Kidney epithelial cell (primary cell): ENCODE measurements at places on chromosomes 12 and 14. TPM values are rescaled to one million over a fixed set of nuclear protein-coding genes. Genes with fewer than 3 reads are reported as not detected.
A peak's percentile ranks its signal among the peaks of the same experiment; 100 is the strongest.

DNA sequence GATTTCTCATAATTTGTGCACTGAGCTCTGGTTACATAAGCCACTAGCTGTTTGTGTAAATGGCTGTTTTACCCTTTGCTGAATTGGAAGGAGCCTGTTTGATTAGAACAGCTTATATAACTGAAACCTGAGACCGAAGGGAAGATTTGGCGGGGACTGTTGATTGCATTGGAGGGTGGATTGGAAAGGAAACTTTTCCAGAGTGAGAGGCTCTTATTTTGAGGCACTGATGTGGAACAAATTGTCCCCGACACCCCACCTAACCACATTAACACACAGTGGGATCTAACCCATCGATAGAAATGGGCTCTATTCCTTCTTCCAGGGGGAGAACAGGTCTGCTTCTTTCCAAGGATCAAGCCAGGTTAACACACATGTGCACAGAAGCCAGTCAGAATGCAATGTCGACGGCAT, 51.7 kb downstream of the TMEM30B start:
- DNase-seq = no peak

The SLC35F4 gene
- not detected in 2 replicates for total RNA-seq

The SLC17A8 gene
- total RNA-seq = under 0.01 TPM in 1 of 2 replicates, not detected in the other

DNA sequence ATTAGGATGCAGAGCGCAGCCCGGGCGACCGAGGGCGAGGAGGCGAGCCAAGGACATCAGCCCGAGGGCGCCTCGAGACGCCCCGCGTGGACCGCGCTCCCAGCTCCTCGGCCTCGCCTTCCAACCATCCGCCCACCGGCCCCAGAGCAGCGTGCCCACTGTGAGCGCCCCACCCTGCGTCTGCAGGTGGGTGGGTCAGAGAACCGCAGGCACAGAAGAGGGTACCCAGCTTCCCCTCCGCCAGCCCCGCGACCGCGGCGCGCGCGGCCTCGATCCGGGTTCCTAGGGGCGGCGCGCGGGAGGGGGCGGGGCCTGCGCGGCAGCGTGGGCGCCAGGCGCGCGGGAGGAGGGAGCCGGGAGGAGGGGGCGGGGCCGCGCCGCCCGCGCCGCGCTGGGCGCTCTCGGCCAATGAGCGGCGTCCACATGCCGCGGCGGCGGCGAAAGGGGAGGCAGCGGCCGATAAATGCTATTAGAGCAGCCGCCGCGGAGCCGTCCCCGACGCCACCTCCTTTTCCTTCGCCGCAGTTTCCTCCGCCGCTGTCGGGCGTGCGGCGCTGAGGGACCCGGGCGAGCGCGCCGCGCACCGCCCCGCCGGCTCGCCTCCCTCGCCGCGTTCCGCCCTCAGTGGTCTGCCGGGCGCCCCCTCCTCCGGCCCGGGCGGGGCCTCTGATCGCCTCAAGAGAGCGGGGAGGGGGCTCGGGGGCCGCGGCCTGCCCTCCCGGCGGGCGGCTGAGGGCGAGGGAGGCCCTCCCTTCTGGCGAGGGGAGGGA, at the start of gene ATP2A2:
ATP2A2 (plus strand) TSS at position 469 of the 770 bp plus-strand sequence. CDS start 543 bp downstream, outside the sequence.
- DNase-seq = peak; percentile 37

The GLTP gene
- total RNA-seq = 38.4 and 48.4 TPM in 2 replicates

DNA sequence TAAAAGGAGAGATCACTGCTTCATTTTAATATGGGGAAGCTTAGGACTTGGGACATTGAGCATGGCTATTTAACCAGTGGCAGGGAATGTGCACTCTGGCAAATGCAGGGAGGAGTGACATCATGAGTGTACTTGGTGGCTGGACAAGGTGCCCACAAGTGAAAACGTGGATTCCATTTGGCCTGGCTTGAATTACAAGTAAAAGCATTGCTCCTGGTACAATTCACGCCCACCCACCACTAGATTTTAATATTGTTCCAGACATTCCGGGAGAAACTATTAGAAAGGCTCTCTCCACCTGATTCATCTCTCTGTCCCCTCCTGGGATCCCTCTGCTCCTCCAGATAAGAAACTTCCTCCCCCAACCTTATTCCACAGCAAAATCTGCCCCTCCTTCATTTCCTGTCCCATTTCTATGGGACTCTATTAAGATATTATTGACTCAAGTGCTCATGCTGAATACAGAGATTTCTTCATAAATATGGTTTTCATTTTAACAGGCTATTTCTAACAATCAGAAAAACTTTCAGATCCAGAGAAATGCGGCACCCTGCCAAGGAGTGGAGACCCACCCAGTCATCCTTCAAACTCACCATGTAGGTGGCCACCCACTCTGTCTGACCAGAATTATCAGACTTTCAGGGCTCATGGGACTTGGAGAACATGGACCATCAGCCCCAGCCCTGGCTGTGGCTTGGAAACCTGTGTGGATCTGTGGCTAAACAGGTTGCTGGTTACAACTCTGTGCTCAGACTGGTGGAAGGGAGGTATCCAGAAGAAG, 43.2 kb downstream of the SSPN start:
- no peak for DNase-seq

DNA sequence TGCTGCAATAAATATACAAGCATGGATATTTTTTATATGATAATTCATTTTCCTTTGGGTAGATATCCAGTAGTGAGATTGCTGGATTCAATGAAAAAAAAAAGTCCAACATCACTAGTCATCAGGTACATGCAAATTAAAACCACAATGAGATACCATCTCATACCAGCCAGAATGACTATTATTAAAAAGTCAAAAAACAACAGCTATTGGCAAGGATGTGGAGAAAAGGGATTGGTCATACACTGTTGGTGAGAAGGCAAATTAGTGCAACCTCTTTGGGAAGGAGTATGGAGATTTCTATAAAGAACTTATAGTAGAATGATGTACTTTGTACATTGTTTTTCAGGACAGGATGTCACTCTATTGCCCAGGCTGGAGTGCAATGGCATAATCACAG, 531.2 kb upstream of the MGAT4C start:
- DNase-seq = no peak

GRCh38 chr14:75067212-75067611, 2.2 kb upstream of the ZC2HC1C start:
- no peak for DNase-seq

DNA sequence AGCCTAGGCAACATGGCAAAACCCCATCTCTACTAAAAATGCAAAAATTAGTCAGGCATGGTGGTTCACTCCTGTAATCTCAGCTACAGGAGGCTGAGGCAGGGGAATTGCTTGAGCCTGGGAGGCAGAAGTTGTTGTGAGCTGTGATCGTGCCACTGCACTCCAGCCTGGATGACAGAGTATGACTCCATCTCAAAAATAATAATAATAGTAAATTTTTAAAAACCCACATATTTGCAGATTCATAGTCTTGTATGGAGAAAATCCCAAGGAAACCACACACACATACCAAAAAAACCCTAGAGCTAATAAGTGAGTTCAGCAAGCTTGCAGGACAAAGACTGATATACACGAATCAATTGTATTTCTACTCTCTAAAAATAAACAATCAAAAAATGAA, 19.0 kb upstream of the MTHFD1 start:
- no peak for DNase-seq

DNA sequence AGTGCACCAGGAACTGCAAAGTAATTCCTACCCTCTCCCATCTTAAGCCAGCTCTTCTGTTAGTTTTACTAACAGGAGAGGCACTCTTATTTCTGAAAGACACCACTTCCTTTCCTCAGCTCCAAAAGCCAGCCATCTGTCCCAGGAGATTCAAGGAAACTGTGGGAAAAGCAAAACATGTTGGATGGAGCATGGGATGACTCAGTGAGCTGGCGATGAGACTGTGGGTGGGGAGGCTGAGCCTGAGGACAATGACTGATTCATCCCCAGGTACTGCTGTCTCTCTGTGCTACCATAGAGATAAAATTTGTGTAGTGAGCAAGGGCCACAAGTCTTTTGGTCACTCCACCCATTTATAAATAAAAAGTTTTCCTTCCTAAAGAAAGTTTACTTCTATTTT, 141.4 kb downstream of the MYRFL start:
- peak; percentile 47 for DNase-seq

The LRRC43 gene
- total RNA-seq = 0.75 and 2.5 TPM in 2 replicates

The CLEC2B gene
- total RNA-seq = 0.50 TPM in 1 of 2 replicates, not detected in the other

DNA sequence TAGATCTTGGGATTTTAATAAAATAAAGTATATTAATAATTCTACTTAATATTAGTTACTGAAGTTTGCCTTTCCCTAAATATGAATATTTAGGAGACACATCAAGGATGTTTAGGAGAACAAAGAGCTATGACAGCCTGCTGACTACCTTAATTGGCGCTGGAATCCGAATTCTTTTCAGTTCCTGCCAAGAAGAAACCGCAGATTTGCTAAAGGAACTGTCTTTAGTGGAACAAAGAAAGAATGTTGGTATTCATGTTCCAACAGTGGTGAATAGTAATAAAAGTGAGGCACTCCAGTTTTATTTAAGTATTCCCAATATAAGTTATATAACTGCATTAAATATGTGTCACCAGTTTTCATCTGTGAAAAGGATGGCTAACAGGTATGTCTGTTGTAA, 54.5 kb downstream of the MIS18BP1 start:
- no peak for DNase-seq

DNA sequence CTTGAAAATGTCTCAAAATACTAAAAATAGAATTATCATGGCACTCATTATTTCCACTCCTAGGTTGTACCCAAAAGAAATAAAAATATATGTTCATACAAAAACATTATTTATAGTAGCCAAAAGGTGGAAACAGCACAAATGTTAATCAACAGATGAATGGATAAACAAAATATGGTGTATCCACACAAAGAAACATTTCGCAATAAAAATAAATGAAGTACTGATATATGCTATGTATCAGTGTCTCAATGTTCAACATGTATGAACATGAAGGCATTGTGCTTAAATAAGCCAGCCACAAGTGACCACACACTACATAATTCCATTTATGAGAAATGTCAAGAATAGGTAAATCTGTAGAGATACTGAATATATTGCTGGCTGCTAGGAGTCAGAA, 40.9 kb downstream of the FOXG1 start:
- DNase-seq = no peak

DNA sequence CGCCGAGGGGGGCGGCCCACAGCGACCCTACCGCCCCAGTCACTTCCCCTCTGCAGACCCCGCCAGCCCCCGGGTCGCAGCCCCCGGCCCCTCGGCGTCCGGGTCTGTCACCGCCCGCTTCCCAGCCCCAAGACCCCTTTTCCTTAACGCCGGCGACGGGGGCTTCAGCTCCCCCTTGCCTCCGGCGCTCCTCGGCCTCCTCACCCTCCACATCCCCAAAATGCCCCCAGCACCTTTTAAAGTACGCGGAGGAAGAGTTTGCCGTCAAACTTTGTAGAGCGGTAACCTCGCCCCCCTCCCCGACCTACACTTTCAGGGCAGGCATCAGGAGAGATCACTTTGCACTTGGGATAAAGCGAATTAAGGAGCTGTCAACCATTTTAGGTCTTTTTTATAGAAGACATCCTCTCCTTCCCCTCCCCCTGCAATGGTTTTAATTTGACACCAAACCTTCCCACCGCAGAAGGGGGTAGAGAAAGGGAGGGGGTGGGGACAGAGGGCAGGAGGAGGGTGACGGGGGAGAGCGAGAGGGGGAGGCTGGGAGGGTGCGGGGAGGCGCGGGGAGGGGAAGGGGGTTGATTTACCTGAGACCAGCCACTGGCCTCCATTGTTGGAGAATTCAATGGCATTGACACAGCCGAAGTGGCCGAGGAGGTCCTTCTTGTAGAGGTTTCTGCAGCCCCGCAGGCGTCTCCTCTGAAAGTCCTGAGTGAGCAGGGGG, 578 bp downstream of the DCAF5 start:
- DNase-seq = no peak

DNA sequence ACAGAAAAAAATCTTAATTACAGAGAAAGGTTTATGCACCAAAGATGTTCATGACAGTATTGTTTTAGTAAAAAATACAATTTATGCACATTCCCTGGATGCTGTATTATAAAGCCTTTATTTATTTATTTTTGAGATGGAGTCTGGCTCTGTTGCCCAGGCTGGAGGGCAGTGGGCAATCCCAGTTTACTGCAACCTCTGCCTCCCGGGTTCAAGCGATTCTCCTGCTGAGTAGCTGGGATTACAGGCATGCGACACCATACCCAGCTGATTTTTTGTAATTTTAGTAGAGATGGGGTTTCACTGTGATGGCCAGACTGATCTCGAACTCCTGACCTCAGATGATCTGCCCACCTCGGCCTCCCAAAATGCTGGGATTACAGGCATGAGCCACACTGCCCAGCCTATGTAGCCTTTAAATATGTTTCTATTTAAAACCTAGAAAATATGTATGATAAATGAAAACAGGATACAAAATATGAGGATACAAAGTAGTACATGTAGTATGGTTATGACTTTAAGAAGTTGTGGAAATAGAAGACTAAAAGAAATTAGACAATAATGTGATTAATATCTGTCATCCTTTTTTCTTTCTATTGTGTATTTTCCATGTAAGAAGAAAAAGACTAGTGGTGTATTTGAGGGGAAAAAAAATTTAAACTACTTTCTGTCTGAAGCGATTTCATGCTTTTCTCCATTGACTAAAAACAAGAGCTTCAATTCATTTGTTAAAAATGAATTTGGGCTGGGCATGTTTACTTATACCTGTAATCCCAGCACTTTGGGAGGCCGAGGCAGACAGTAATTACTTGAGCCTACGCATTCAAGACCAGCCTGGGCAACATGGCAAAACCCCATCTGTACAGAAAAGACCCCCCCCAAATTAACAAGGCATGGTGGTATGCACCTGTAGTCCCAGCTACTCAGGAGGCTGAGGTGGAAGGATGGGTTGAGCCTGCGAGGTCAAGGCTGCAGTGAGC, 13.1 kb downstream of the ATF1 start:
- DNase-seq = no peak

The CPNE6 gene
- not detected in 2 replicates for total RNA-seq

- no peak for DNase-seq
Measured at GRCh38 chr12:132444957-132445883, 44.7 kb upstream of the FBRSL1 start.

GRCh38 chr14:98093111-98093510, 1178.9 kb downstream of the BCL11B start:
- DNase-seq = no peak

DNA sequence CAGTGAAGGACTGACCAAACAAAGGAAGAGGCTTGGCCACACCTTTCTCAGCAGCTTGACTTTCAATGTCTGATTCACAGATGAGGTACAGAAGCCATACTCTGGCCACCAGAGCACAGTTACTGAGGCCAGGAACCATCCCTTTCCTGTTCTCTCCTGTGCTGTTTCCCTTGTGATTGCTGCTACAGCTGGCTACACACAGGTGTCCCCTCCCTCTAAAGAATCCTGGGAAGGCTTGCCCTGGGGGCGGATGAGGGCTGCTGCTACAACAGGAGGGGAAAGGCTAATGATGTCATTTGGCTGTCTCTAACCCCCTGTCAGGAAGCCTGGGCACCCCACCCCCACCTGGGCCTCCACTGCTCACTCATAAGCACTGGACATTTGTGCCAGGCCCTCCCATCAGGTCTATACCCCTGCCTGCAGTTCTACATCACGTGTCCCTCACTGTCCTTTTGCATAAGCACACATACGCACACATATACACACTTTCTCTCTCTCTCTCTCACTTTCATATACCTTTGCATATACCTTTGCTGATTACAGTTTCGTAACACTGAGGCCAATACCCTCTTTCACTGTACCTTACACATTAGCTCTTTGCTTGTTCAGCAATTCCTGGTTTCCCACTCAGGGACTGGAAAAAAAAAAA, 41.4 kb downstream of the PRPF40B start:
- no peak for DNase-seq

- no peak for DNase-seq
Measured at GRCh38 chr14:24100197-24100981, 6.3 kb downstream of the PCK2 start.

- DNase-seq = no peak
Measured at GRCh38 chr12:29611906-29612305, 114.4 kb upstream of the OVCH1 start.
